ENCODE measurements at places on chromosomes 3 and 15. TPM values are rescaled to one million over a fixed set of nuclear protein-coding genes. Genes with fewer than 3 reads are reported as not detected.

GRCh38 chr3:66265649-66266048 is 44.8 kb downstream of the SLC25A26 start:
- H3K36me3 ChIP-seq, result no peaks in the 10 kb centered on the region
- H3K4me3 ChIP-seq, result no peak overlapping the region
- H3K27ac ChIP-seq, result no peak overlapping the region
- H3K4me1 ChIP-seq, result no peaks in the 10 kb centered on the region
- no peaks in the 10 kb centered on the region for H3K27me3 ChIP-seq
- DNase-seq, result no peak

- no peak for DNase-seq
- H3K4me3 ChIP-seq, result no peak overlapping the region
- no peaks in the 10 kb centered on the region for H3K27me3 ChIP-seq
- H3K36me3 ChIP-seq, result no peaks in the 10 kb centered on the region
- no peaks in the 10 kb centered on the region for H3K4me1 ChIP-seq
These were observed 42.5 kb downstream of the ADAMTS7 start for GRCh38 chr15:78768531-78769408.

- H3K4me1 ChIP-seq, result no peaks in the 10 kb centered on the region
- no peak overlapping the region for H3K4me3 ChIP-seq
- H3K27ac ChIP-seq, result no peak overlapping the region
These were observed 617.6 kb downstream of the FHIT start for GRCh38 chr3:60633644-60634043.

DNA sequence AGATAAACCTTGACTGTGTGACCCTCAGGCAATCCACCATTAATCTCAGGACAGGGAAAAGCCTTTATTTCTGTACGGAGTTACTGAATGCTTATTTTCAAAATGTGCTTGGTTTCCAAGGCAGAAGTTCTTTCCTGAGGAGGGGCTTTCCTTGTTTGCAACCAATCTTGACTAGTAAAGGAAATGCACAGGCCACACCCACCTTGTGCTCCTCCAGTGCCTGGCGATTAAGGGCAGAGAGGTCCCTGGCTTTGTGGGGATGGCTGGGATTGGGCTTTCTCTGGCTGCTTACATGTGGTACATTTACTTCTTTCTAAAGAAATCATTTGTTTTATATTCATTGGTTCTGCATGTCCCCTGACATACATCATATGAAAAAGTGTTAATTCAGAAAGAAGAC is 47.8 kb downstream of the ZNF621 start:
- no peak overlapping the region for H3K27ac ChIP-seq
- H3K36me3 ChIP-seq, result no peaks in the 10 kb centered on the region
- H3K4me1 ChIP-seq, result no peaks in the 10 kb centered on the region
- DNase-seq, result no peak

DNA sequence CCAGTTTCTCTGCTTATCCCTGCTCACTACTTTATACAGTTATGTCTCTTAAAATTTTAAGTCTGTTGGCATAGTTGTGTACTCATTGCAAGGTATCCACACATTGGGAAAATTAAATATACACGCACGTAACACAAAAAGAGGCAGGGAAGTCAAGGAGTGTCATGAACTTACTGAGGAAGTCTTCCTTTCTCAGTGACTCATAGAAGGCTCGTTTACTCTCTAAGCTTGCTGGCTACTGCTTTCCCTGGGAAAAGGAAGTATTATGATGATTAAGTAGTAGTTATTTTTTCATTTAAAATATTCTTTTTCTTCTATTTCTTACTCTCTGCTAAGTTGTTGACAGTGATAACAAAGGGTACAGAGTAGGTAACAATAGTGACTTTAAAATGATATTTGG is 287.3 kb downstream of the UBE2E2 start:
- H3K4me1 ChIP-seq, result no peaks in the 10 kb centered on the region
- H3K4me3 ChIP-seq, result no peak overlapping the region
- H3K36me3 ChIP-seq, result no peaks in the 10 kb centered on the region
- H3K27me3 ChIP-seq, result no peaks in the 10 kb centered on the region

DNA sequence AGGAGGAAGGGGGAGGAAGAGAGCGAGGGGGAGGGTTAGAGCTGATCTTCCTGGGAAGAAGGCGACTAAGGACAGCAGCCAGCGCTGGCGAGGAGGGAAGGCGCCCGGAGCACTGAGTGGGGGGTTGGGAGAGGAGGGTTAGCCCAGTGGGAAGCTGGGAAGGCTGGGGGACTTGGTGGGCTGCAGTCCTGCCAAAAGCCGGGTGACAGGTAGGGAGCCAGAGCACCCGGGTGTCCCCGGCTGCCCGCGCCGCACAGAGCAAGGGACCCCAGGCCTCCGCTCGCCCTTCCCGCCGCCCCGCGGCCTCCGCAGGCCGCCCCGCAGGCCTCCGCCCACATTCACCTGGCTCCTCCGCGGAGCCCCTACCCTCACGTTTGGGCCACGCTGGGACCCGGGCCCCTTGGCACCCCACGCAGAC is 448 bp downstream of the SLC12A8 start:
- DNase-seq, result no peak
- peaks cover 14% of the 10 kb centered on the region for H3K4me1 ChIP-seq
- H3K36me3 ChIP-seq, result no peaks in the 10 kb centered on the region
- peaks cover 58% of the 10 kb centered on the region for H3K27me3 ChIP-seq
- H3K4me3 ChIP-seq, result no peak overlapping the region

DNA sequence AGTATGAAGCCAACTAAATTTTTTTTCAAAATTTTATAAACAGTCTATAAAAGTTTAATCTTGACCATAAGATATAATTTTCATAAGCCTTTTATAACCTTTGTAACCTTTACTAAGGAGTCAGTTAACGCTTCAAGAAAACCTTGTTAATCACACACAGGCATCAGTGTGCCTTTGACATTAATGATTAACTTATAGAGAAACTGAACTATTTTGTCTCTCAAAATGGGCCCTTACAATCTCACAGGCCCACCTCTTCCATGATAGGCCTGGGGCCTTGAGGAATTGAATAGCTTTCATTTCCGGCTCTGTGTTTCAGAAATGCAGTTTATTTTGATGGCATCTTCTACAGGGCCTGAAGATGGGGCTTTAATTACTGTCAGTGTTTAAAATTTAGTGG is 70.1 kb downstream of the CD200 start:
- no peak for DNase-seq
- no peaks in the 10 kb centered on the region for H3K36me3 ChIP-seq
- H3K4me1 ChIP-seq, result peaks cover 13% of the 10 kb centered on the region

DNA sequence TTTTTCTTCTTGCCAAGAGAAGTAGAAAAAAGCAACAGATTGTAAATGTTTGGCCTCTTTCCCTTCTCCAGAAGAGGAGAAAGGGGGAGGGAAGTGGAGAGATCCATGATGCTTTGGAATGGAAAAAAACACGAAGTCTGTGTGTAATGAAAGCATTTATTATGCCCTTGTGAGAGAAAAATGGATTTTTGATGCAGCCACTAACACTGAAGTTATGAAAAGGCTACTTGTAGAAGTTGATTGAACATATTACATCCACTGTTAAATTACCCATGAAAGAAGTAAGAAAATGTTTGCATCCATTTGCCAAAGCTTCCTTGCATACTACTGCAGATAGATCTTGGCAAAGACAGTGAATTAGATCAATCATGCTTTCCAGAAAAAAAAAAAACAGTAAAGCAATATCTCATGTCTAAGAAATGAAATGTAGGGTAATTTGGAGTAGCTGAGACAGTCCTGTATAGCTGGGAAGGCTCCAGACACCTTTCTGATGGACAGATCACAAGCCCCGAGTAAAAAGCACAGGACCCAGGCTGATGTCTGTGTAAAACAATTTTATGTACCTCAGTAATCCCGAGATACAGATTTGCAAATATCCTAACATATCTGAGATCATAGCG is 295.5 kb downstream of the PLOD2 start:
- H3K4me3 ChIP-seq, result no peak overlapping the region
- no peak for DNase-seq
- no peak overlapping the region for H3K27ac ChIP-seq
- H3K27me3 ChIP-seq, result no peaks in the 10 kb centered on the region
- H3K36me3 ChIP-seq, result no peaks in the 10 kb centered on the region

DNA sequence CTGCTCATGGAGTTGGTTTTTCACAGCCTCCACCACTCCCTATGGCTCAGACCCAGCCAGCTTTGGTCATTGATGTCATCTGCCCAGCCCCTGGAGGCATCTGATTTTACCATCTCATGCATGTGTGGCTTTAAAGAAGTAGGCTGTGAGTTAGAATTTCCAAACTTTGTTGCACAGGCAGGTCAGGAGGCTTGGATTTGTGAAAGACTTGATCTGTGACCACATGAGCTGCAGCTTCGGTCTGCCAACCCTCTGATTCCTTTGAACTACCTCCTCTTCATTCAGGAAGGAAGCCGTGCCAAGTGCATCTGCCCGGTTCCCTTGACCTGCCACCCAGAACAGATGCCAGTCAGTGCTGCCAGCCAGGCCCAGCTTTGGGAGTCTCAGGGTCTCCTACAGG is 9.2 kb downstream of the CTXND1 start:
- no peak overlapping the region for H3K4me3 ChIP-seq
- no peak overlapping the region for H3K27ac ChIP-seq
- H3K27me3 ChIP-seq, result peaks cover 39% of the 10 kb centered on the region
- no peaks in the 10 kb centered on the region for H3K36me3 ChIP-seq
- peaks cover 1% of the 10 kb centered on the region for H3K4me1 ChIP-seq

GRCh38 chr3:129343643-129344360 is 65.1 kb downstream of the HMCES start:
- H3K27me3 ChIP-seq, result peaks cover 23% of the 10 kb centered on the region
- H3K4me3 ChIP-seq, result no peak overlapping the region
- peak; percentile 29 for DNase-seq
- H3K27ac ChIP-seq, result no peak overlapping the region

DNA sequence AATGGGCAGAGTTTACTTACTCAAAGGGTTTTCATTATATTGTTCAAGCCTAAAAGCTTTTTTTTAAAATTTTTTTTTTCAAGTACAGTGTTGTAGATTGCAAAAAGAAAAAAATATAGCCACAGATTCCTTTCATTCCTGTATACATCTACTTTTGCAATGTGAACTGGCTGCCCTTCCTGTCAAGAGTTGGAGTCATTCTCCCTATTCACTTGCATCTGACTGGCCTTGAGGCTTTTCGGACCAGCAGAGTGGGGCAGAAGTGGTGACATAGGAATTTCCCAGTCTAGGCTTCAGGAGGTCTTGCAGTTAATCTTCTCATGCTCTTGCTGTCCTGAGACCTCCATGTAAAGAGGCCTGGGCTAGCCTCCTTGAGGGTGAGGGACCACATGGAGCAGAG is 218.3 kb upstream of the CFAP20DC start:
- no peak overlapping the region for H3K4me3 ChIP-seq
- no peaks in the 10 kb centered on the region for H3K4me1 ChIP-seq
- no peaks in the 10 kb centered on the region for H3K36me3 ChIP-seq
- H3K27ac ChIP-seq, result no peak overlapping the region

- no peak overlapping the region for H3K27ac ChIP-seq
- no peak for DNase-seq
- H3K4me1 ChIP-seq, result no peaks in the 10 kb centered on the region
- H3K27me3 ChIP-seq, result no peaks in the 10 kb centered on the region
These were observed 1249.8 kb downstream of the NSUN3 start for GRCh38 chr3:95312650-95313049.

DNA sequence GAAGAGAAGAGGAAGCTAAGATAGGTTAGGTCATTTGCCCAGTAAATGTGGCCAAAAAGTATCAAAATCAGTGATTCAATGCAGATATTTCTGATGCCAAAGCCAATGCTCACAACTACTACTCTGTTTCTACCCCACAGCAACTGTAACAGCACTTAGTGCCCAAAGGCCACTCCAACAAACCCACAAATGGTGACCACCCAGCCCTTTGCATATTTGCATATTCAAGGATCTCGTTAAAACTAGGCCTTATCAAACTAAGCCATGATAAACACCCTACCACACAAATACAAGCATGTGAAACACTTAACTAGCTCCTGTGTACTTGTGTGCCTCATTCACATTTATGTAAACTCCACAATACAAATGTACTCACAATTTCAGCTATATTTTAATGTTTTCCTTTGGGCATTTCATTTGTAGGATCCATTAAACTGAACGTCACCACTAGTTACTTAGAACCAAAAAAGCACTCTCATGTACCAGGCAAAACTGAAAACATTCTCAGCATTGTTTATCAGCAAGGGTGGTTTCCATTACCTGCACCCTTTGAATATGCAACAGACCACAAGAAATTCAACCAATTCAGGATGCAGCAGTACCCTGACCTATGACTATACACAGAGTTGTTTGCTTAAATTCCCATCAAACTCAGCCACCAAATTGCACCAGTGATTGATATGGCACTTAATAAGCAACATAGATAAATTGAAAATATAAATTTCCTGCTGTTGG is 111.2 kb upstream of the STT3B start:
- H3K27ac ChIP-seq, result peak overlapping the region; percentile 41
- H3K27me3 ChIP-seq, result peaks cover 2% of the 10 kb centered on the region
- no peak for DNase-seq
- no peak overlapping the region for H3K4me3 ChIP-seq

- peak overlapping the region; percentile 60 for H3K27ac ChIP-seq
- H3K4me1 ChIP-seq, result peaks cover 38% of the 10 kb centered on the region
- no peaks in the 10 kb centered on the region for H3K27me3 ChIP-seq
- peaks cover 16% of the 10 kb centered on the region for H3K36me3 ChIP-seq
- DNase-seq, result no peak
These were observed 1.2 kb upstream of the RUBCN start for GRCh38 chr3:197737749-197738462.

DNA sequence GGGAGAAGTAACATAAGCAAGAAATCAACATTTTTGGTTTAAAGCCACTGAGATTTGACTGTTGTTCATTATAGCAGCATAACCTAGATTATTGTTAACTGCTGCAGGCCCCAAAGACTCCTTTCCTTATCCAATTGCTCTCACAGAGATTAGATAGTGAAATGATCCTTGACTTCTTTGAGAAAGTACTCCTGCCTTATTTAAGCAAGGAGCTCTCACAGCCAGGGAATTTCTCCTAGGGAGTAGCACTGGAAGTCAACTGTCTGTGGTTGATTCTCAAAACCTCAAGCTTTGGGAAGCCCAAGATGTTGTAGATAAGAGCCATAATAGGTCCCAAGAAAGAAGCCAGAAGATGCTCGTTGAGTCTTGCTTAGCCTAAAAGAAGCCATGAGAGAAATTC is 151.8 kb upstream of the TSC22D2 start:
- H3K27ac ChIP-seq, result no peak overlapping the region
- H3K4me1 ChIP-seq, result no peaks in the 10 kb centered on the region
- H3K27me3 ChIP-seq, result peaks cover 11% of the 10 kb centered on the region
- no peak overlapping the region for H3K4me3 ChIP-seq
- no peak for DNase-seq
- peaks cover 3% of the 10 kb centered on the region for H3K36me3 ChIP-seq

GRCh38 chr3:55160241-55160983 is 232.6 kb upstream of the LRTM1 start:
- no peaks in the 10 kb centered on the region for H3K36me3 ChIP-seq
- no peaks in the 10 kb centered on the region for H3K27me3 ChIP-seq
- DNase-seq, result no peak
- H3K27ac ChIP-seq, result no peak overlapping the region
- no peaks in the 10 kb centered on the region for H3K4me1 ChIP-seq
- no peak overlapping the region for H3K4me3 ChIP-seq

- H3K4me3 ChIP-seq, result no peak overlapping the region
- H3K27ac ChIP-seq, result no peak overlapping the region
- DNase-seq, result no peak
- no peaks in the 10 kb centered on the region for H3K36me3 ChIP-seq
- peaks cover 7% of the 10 kb centered on the region for H3K4me1 ChIP-seq
These were observed 12.3 kb upstream of the ALCAM start for GRCh38 chr3:105354429-105354828.

The CELF6 gene
- total RNA-seq, result 0.18 TPM

The CCR3 gene
- total RNA-seq, result 1.9 TPM

The PLS1 gene
- 3.6 TPM for total RNA-seq

The RFTN1 gene
- 75.1 TPM for total RNA-seq

The ZNF197 gene
- total RNA-seq, result 13.4 TPM

The RTP3 gene
- total RNA-seq, result not detected

The CCNB2 gene
- 92.5 TPM for total RNA-seq

The XCR1 gene
- total RNA-seq, result not detected

The TMEM212 gene
- total RNA-seq, result not detected

The CASR gene
- 0.15 TPM for total RNA-seq

The GOLGA8F gene
- not detected for total RNA-seq

The PPM1L gene
- 5.9 TPM for total RNA-seq

Data from activated CD4-positive, alpha-beta memory T cell treated with anti-CD3 and anti-CD28 coated beads, Interleukin-2, amount 10 ng/mL, durations not matched to agents 7 days and 5 days (primary cell).